ENCODE measurements at places on chromosomes 2 and 18. TPM values are rescaled to one million over a fixed set of nuclear protein-coding genes. Genes with fewer than 3 reads are reported as not detected.

TFCP2L1 gene
- under 0.01 TPM for total RNA-seq

LRATD1 gene
- 5.2 TPM for total RNA-seq

NFU1 gene
- 51.7 TPM for total RNA-seq

MFSD6 gene
- total RNA-seq = 8.4 TPM

DQX1 gene
- total RNA-seq = not detected
